ENCODE measurements at places on chromosomes 4 and X. TPM values are rescaled to one million over a fixed set of nuclear protein-coding genes. Genes with fewer than 3 reads are reported as not detected.

DNA sequence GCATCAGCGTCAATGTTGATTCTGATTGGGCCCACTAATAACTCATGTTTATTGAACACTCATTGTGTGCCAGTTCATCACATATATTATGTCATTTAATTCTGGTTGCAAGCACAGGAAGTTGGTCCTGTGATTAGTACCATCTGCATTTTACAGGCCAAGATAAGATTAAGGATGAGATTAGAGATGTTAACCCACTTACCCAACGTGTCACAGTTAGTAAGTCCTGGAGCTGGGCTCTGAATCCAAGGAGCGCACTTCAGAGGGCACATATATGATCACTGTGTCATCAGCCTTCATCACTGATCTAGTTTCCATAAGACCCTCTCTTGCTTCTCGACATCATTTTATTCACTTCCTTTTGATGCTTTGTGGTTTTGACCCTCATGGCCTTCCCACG is 205.3 kb upstream of the ANXA3 start:
- no peak for DNase-seq

DNA sequence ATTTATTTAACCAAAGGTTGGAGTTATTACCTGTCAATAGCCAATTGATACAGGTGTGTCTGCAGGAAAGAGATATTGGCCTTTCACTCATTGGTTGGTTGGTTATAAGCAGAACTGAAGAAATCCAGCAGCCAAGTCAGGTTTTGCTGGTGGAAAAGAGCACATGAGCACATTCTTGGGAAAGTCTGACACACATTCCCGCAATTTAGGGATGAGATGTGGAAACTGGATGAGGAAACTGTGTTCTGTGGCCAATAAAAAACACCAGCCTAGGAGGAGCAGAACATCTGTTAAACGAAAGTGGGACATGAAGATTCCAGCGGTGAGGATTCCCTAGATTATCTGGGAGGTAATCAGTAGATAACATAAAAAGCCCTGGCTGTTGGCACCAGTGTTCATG is 567.4 kb upstream of the CPEB2 start:
- no peak for DNase-seq

Gene TMEM156
- 0.96 TPM for total RNA-seq

Gene PITX2
- not detected for total RNA-seq

DNA sequence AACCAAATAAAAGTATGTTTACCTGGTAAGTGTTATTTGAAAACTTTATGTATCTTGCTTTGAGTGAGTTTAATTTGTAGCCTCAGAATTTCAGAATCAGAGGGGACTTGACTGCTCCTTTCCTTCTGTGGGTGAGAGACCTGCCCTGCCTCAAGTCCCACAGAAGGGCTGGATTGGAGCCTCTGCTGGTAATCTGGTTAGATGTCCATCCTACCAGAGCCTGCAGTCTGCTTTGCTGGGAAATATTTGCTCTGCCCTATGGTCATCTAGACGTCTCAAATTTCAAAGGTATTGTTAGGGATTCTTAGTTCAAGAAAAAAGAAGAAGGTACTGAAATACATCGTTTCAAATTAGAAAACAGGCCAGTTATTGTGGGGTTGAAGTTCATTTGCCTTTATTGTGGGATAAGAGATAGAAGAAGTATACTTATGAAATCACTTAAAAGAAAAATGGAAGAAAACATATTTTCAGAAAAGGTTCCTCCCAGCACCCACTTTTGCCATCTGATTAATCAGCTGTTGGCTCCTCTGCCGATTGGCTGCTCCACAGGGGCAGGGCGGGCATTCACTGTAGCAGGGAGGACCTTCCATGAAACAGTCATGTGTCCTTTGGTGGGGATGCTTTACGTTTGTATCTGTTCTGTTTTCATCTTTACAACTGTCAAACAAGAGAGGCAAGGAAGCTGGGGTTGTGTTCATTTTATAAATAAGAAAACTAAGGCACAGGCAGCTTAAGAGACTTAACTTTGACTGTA is 73.3 kb upstream of the TLR2 start:
- no peak for DNase-seq

DNA sequence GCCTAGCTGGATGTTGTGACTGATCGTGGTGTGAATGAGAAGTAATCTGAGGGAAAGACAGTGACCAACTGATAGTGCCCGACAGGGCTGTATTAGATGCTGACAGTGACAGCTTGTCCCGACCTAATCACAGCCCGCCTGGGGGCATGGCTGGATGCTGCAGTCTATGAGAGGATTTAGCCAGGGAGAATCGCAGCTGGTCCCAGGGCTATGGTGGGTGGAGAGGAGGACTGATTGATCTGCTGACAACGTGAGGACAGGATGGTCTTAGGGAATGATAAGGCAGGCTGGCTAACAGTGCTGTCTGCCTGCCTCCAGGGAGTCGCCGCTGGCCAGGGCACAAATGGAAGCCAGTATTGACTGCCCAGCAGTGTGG is 621 bp upstream of the SUV39H1 start:
- no peak for DNase-seq

DNA sequence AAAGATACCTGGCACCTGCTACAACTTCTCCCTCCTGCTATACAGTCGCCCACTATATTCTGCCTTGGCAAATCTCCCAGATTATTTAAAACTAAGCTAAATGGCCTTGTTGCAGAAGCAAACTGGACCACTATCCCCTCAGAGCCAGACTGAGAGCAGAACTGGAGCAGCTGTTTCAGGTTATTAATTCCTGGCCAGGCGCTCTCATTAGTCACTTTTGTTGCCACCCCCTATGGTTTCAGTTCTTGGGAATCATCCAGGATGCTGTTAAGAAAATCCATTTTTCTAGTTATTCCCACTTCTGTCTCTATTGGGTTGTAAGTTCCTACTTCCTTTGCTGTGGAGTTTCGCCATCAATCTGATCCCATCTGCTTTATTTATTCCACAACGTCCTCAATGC is 30.1 kb downstream of the ADGRA3 start:
- DNase-seq: no peak

- no peak for DNase-seq
These were observed 1447.2 kb downstream of the FSTL5 start for GRCh38 chr4:160716551-160716950.

Gene FGF2
- 39.1 TPM for total RNA-seq

DNA sequence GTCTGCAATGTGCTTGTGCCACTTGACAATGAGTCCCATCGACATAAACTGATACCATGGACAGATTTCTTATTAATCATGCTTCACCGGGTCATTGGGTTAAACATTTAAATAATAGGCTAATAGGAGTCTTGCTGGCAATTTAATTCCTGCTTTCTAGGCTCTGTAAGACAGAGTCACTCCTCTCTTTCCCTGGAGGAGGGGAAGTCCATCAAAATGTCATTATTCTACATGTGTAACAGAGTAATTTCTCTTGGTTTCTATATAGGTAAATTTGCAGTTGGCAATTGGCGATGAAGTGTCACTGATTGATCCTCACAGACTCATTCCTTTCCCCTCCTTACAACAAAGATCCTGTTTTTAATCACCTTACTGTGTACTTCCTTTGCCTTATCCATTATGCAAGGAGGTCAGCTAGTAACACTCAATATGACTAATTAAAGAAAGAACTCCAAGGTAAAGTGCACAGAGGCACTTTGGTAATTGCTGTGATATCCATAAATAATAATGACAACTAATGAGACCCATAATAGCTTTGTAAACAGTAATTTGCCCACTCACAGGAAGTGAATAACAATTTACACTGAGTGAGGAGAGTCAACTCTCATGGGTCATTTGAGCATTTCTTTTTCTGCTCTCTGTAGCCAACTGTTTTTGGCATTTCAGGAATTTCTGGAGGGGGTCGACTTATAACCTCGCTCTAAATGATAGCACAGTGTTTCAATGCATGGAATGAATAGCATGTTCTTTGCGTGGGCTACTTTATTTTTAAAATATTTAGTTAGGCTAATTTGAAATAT is 184.0 kb downstream of the UGT8 start:
- DNase-seq: no peak

GRCh38 chrX:19772822-19773628 is 114.4 kb downstream of the SH3KBP1 start:
- DNase-seq: no peak

GRCh38 chr4:37693450-37694190 is 7.4 kb upstream of the RELL1 start:
- DNase-seq: no peak

GRCh38 chr4:147831551-147832171 is 99.8 kb downstream of the ARHGAP10 start:
- DNase-seq: no peak

GRCh38 chr4:15436513-15436912 is 8.7 kb downstream of the C1QTNF7 start:
- no peak for DNase-seq

DNA sequence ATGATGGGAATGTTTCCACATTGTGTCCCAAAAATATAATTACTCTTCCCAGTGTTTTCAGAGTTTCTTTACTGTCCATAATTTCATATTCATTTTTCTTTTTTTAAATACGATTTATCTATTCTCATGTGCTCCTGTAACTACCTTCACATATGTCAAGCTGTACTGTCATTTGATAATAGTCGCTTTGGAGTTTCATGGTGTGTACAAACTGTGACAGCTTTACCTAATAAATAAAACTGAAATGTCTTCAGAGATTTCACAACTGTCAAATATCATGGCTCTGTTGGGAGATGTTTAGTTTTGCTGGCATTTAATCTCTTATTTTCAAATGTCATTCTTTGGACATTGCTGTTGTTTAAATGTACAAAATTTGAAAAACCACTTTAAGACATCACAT is 450.2 kb downstream of the TLL1 start:
- no peak for DNase-seq

DNA sequence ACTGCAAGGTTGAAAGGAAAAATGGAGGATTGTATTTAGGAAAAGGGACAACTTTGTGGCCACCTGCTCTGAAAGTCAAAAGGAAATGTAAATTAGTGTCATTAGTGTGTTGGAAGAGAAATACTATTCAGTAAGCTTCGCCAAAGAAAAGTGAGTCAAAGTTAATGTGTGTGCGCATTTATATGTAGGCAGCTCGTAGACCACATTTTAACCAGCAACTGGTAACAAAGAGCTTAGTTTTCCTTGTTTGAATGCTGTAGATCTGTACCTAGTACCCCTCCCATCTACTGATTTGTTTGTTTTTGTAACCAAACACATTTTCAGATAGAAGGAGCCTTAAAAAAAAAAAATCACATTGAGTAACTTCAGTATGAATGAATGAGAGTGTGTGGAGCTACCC is 69.3 kb downstream of the GPAT3 start:
- no peak for DNase-seq

- no peak for DNase-seq
These were observed 184.8 kb downstream of the UNC5C start for GRCh38 chr4:95363966-95364365.

GRCh38 chrX:108072746-108073145 is 18.6 kb downstream of the PSMD10 start:
- no peak for DNase-seq

GRCh38 chrX:370244-370962 is 16.3 kb downstream of the PPP2R3B start:
- DNase-seq: no peak

GRCh38 chr4:79064806-79065205 is 125.6 kb upstream of the PAQR3 start:
- DNase-seq: no peak

DNA sequence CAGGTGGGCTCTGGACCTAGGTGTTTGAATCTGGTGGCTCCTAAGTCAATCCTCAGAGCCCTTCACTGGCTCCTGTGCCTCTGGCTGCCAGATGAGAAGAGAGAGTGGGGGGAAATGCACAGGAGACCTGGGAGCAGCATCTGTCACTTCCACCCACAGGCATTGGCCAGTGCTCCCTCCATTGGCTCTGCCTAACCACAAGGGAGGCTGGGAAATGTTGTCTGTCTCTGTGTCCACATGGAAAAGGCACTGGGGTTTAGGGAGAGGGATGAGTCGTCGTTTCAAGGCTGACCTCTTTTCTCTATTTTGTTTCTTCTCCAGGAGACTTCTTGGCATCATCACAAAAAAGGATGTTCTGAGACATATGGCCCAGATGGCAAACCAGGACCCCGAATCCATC is 76.4 kb downstream of the CLCN4 start:
- no peak for DNase-seq

Gene SASH3
- 24.3 TPM for total RNA-seq

Gene MAGEC2
- total RNA-seq: not detected

DNA sequence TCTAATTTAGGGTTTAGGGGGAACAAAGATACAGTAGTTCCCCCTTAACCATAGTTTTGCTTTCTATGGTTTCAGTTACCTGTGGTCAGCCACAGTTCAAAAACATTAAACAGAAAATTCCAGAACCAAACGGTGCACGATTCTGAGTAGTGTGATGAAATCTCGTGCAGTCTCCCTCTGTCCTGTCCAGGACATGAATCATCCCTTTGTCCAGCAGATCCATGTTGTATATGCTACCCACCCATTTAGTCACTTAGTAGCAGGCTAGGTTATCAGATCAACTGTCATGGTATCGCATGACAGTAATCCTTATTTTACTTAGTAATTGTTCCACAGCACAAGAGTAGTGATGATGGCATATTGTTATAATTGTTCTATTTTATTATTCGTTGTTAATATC is 556.1 kb downstream of the IL1RAPL1 start:
- no peak for DNase-seq

DNA sequence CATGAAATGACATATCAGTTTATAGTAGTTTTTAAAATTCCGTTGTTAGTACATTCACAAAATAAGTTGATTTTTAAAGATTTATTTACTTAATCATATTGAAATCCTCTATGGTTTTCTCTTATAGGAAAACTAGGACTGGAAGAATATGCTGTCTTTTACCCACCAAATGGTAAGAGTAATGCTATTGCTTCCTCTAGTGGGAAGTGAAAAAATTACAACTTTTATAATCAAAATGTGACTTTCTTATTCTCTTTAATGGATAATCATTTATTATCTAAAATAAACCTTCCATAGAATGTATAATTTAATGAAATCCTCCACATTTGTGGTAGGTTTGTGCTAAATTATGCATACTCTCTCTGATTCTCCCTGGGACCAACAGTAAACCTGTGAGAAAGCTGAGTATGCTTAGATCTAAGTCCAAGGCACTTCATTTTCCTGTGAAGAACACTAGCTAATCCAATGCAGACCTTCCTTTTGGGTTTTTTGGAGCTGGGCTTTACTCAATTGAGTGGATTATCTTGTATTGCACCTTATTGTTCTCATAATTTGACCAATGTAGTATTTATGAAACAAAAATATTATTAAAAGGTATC is 136.2 kb downstream of the TBC1D19 start:
- no peak for DNase-seq

DNA sequence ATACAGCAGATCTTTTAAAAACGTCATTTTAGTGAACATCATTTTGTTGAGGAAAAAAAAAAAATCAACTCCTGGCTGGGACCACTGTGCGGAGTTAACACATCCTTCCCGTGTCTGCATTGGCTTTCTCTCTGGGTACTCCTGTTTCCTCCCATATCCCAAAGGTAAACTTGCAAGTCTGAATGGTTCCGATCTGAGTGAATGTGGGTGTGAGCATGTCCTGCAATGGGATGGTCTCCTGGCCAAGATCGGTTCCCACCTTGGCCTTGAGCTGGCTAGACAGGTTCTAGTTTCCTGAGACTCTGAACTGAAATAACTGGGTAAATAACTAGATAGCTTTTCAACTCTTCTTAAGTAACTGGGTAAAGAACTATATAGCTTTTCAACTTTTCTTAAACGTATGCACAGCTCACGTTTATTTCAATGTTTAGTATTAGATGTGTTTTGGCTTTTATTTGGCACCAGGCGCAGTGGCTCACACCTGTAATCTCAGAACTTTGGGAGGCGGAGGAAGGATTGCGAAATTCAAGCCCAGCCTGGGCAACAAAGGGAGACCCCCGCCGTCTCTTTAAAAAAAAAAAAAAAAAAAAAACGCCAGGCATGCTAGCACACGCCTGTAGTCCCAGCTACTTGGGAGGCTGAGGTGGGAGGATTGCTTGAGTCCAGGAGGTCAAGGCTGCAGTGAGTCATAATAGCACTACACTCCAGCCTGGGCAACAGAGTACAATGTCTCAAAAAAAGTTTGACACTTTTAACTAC is 14.0 kb downstream of the RBMX start:
- DNase-seq: no peak
